Stimulated activated CD4-positive, alpha-beta T cell treated with anti-CD3 and anti-CD28 coated beads, Interleukin-1b, Interleukin-23, amount 100 ng/mL, for 48 hours (primary cell): ENCODE measurements at places on chromosomes 3 and 15.

DNA sequence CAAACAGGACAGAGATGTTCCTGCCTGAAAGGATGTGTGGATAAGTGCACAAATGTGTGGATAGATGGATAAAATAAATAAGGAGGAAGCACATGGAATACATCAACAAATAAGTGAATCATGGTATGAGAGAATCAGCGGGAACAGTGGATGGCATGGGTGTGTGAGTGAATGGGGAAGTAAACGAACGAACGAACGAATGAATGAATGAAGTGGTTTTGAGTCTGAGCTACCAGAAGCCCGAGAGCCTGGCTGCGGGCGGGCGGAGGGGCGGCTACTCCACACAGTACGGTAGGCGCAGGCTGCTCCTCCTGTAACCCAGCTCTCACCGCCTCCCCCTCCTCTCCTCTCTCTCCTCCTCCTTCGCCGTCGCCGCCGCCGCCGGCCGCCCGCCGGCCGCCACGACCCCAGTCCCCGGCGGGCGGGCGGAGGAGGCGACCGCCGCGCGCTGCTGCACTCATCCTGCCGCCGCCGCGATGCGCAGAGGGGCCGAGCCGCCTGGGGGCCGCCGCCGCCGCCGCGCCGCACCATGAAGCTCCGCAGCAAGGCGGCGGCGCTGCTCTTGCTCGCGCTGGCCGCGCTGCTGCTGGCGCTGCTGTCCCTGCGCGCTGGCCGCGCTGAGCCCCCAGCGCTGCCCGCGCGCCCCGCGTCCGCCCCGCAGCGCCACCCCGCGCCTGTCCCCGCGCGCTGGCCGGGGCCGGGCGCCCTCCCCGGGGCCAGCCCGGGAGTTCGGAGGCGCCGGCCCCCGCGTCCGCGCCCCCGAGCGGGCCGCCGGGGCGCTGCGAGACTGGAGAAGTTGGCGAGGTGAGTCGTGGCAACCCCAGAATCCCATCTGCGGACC lies at the start of gene GXYLT2:
GXYLT2 (plus strand) TSS at position 342 of the 841 bp plus-strand sequence; CDS start at position 530, 188 bp downstream.
- peak; percentile 41 for DNase-seq

DNA sequence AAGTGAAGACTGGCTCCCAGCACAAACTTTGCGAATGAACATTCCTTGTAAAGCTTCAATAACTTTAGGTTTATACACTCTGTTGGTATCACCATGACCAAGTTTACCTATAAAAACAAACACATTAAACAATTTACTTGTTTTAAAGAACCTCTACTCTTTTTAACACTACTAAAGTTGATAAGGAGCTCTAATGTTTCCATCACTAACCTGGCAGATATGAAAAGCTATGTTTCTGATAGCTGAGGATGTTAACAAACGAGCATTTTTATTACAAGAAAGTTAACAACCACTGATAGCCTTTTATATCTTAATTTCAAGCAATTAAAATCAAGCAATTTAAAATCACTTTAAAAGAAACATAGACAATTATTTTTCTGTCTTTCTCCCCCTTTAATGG lies 80.8 kb downstream of the HERC1 start:
- no peak for DNase-seq

DNA sequence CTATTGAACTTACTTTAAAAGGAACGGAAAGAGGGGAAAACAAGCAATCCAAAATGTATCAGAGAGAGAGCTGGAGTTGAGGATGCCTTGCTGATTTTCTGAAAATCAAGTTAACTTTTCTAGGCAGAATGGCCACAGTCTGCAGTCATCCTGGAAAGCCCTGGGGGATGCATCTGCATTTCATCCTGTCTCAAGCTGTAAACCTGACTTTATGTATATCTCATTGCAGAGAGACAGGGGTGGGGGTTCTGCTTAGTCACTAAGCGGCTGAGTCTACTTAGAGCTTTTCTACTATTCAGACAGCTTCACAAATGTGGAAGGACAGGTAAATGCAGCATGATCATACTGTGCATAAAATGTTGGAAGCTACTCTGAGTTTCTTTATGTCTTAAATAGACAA lies 41.4 kb downstream of the MRPS25 start:
- DNase-seq = no peak

DNA sequence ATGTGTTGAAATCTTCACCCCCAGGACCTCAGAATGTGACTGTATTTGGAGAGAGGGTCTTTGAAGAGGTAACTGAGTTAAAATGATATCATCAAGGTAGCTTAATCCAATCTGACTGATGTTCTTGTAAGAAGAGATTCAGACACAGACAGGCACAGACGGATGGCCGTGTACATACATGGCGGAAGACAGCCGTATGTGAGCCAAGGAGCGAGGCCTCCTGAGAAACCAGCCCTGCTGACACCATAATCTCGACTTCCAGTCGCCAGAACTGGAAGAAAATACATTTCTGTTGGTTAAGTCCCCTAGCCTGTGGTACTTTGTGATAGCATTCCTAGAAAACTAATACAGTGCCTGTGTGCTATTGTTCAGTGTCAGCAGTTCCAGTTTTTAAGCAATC lies 73.6 kb downstream of the APBA2 start:
- no peak for DNase-seq

GRCh38 chr15:91369823-91370222 lies 269.8 kb downstream of the SV2B start:
- no peak for DNase-seq

DNA sequence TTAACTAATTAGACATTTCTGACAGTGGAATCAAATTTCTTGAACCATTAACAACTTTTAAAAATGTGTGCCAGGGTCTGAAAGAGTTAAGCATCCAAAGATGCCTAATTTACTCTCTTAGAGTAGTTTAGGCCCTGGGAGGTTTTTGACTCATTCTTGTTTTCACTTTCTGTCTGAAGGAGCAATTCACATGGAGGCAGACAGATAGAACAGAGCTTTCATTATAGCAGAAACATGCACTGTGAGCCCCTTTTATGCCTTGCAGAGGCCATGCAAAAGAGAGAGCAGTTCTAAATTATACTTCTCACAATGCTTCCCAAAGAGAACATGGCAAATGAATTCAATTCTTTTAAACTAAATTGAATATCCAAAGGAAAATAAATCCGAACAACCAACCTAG lies 554.8 kb downstream of the MFSD1 start:
- no peak for DNase-seq

GRCh38 chr3:34793057-34793456 lies 846.3 kb upstream of the ARPP21 start:
- DNase-seq = no peak

DNA sequence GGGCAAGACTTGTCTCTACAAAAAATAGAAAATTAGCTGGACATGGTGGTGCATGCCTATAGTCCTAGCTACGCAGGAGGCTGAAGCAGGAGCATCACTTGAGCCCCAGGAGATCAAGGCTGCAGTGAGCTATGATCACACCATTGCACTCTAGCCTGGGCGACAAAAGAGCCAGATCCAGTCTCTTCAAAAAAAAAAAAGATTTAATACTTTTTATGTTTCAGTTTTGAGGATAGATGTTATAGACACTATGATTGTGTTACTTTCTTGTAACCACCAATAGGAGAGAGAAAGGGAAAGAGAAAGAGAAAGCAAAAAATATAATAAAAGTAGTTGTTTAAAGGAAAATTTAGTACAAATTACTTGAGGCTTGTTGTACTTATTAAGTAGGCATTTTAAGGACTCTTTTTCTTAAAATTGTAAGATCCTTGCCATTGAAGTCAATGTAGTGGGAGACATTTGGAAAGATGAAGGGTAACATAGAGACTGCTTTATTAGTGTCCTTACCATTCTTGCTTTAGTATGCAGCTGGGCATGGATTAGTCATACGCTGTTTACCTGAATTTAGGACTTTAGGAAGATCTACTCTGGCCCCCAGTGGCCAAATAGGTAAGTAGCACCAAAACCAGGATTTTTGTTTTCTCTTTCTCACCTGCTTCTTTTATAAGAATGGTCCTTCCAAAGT lies 35.1 kb upstream of the ZDHHC23 start:
- peak; percentile 12 for DNase-seq

DNA sequence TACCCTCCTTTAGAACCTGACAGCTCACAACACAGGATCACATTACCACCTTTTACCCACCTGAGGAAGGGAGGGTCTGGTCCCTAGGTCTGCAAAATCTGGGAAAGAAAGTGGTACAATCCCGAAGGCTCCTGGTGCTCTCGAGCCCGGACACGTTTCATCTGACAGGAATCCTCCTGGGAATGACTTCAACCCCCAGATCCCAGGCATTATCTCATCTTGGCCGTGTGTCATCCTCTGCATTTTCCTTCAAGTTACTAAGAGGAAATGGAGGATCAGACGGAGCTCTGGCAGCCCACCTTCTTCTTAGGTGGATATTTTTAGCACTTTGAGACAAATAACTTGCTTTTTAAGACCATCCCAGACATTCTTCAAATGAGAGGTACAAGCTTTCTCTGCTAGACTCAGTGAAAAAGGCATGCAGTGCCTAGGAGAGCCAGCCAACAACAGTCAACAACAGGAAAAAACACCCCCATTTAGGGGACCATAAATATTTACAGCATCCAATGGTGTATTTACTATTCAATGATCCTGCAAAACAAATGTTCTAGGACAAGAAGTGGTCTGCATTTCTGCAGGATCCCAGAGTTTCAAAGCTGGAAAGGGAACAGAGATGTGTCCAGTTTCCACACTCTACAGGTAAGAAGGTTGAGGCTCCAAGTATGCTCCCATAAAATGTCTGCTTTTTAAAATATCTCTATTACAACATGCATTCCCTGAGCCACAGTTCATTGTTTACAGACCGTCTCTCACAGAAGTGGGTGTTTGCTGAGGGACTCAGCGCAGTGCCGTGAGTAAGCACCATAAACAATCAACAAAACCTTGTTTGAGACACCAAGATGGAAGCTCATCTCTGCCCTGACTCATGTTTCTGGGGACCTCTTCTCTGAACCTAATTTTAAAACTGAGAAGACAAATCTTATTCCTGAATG lies 38.3 kb upstream of the ARHGEF3 start:
- no peak for DNase-seq

DNA sequence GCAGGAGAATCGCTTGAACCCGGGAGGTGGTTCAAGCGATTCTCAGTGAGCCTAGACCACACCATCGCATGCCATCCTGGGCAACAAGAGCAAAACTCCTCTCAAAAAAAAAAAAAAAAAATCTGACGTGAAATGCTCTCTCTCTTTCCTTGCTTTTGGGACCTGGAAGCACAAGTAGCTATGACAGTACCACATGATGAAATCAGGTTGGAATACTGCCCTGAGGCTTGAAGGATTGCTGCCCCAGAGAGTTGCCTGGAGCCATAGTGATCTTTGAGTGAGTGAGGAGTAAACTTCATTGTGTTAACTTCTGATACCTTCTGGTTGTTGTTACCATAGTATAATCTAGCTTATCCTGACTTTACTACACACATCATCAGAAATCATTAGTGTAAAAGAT lies 23.3 kb downstream of the AKAP13 start:
- DNase-seq = no peak

DNA sequence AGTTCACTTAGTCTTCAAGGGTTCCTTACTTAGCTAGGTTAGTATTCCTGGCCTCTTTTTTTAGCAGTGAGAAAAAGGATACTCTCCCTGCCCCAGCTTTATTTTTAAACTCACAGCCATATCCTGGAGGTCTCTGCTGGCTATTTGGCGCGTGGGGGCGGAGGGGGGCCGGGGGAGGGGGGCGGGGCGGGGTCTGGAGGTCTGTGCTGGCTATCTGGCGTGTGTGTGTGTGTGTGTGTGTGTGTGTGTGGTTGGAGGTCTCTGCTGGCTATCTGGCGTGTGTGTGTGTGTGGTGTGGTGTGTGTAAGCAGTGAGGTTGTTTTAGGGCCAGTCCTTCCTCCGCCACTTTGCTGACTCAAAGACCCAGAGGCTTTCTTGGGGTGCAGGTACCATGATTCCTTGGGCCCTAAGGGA lies 579 bp upstream of the PLAAT1 start:
- DNase-seq = no peak

DNA sequence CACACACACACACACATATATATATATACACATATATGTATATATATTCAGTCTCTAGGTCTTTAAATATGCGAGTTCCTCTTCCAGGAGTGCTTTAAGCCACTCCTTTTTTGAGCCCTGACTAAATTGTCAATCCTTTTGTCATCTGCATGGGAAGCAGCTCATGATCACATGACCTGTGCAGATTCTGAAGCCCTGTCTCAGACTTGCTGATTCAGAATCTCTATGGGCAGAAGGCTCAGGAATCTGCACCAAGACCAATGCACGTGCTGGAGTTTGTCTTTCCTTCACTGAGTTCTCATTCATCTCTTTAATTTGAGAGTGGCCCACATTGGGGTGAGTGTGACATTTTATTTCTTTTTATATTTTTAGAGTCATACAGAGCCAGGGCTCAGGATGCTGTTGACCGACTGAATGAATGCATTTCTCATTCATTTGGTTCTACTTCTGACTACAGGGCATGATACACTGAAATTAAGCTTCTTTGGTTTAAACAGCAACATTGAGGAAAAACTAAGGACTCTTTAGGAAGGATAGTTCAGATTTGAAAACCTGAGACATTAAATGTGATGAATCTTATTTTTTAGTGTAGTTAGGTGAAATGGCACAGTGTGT lies 307.5 kb downstream of the EDEM1 start:
- no peak for DNase-seq

DNA sequence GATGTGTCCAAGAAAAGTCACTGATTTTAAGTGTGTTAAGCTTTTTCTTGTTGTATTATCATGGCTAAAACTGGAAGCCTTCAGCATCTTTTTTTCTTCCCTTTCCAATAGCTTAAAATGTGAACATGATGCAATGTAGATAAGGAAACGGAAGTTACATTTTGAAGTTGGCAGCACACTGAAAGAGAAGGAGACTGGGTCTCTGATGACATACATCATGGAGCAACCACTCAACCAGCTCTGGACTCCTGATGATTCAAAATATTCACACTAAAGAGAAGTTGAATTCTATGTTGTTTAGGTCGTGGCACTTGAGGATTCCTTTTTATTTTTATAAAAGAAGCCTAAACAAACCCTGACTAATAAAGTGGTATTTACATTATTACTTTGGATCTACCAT lies 488.3 kb upstream of the ALCAM start:
- no peak for DNase-seq

DNA sequence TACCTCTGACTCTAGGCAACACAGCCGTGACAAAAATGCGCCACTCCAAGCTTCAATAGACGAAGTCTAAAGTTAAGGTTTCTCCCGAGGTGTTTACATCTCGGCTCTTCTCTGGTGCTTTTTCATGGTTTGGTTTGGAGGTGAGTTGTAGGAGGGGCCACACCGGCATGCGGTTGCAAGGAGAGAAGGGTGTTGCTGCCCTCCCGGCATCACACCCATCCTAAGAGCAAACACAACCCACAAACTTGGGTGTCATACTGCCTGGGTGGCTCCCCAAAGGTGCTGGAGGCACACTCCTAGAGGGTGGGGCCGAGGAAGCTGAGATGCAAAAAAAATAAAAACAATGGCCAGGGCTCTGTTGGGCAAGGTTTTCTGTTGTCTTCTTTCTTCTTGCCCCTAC lies 225.2 kb upstream of the ICE2 start:
- no peak for DNase-seq

DNA sequence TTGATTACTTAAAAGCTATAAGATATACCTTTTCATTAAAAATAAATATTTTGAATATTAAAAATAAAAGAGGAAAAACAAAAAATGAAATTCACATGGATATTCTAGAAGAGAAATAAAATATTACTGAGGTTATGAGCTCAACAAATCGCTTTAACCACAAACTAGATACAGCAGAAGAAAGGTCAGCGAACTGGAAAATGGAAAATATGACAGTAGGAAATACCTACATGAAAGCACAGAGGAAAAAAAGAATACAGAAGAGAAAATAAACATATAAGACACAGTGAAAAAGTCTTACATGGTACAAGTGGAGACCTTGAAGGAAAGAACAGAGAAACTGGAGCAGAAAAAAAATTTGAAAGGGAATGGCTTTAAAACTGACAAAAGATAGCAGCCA lies 33.2 kb downstream of the SCAPER start:
- DNase-seq = no peak
